ENCODE measurements at places on chromosomes 12 and 14. TPM values are rescaled to one million over a fixed set of nuclear protein-coding genes. Genes with fewer than 3 reads are reported as not detected.

The GDF3 gene
- not detected for polyA plus RNA-seq

DNA sequence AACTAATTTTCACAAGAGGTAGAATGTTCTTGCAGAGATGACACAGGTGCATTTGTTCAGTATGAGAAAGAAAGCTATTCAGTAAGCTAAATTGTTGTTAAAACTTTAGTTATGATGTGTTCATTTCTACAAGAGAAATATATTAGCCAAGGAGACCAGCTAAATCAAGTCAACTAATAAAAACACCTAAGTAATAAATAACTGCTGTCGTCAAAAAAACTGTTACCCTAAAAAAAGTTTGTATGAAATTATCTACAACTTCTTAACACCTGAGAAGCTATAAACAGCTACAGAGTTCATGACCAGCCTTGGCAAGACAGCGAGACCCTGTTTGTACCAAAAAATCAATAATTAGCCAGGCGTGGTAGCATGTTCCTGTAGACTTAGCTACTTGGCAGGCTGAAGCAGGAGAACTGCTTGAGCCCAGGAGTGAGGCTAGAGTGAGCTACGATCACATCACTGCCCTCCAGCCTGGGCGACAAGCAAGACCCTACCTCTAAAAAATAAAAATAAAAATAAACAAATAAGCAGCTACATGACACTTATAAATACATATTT, 67.6 kb upstream of the AP4S1 start:
- no peak overlapping the region for H3K27ac ChIP-seq
- no peak for DNase-seq
- no peaks in the 10 kb centered on the region for H3K27me3 ChIP-seq
- H3K4me3 ChIP-seq: no peak overlapping the region

GRCh38 chr14:61498303-61498702, 176.9 kb downstream of the PRKCH start:
- H3K36me3 ChIP-seq: no peaks in the 10 kb centered on the region
- peaks cover 13% of the 10 kb centered on the region for H3K4me1 ChIP-seq
- no peak overlapping the region for H3K4me3 ChIP-seq
- peak overlapping the region; percentile 70 for H3K27ac ChIP-seq

DNA sequence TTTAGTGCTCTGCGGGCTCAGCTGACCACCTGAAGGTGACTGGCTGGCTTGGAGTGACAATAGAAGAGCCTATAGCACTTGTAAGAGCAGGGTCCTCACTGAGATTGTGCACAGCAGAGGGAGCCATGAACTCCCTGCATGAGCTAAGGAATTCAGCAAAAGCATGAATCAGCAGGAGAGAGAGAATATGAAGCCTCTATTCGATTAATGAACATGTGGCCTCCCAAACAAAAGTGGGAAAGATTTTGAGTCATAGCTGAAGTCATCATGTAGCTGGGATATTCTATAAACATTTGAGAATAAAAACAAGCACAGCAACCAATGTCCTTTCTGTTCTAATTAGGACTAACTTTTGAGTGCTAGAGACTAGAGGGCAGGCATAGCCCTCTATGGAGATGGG, 626.6 kb downstream of the DIO2 start:
- H3K4me1 ChIP-seq: no peaks in the 10 kb centered on the region
- no peak overlapping the region for H3K4me3 ChIP-seq
- no peak overlapping the region for H3K27ac ChIP-seq

- no peaks in the 10 kb centered on the region for H3K4me1 ChIP-seq
- no peak overlapping the region for H3K27ac ChIP-seq
- H3K27me3 ChIP-seq: no peaks in the 10 kb centered on the region
- no peak overlapping the region for H3K4me3 ChIP-seq
- DNase-seq: no peak
- no peaks in the 10 kb centered on the region for H3K36me3 ChIP-seq
These were observed 204.4 kb downstream of the SYT1 start for GRCh38 chr12:79069009-79069408.

The KERA gene
- not detected for polyA plus RNA-seq

- no peaks in the 10 kb centered on the region for H3K27me3 ChIP-seq
- H3K27ac ChIP-seq: peak overlapping the region; percentile 80
- H3K4me1 ChIP-seq: peaks cover 68% of the 10 kb centered on the region
- DNase-seq: peak; percentile 73
These were observed 28.0 kb upstream of the ADIPOR2 start for GRCh38 chr12:1662761-1663439.
